Putamen (tissue), 1 donor: ENCODE measurements at places on chromosomes 11 and 22.

DNA sequence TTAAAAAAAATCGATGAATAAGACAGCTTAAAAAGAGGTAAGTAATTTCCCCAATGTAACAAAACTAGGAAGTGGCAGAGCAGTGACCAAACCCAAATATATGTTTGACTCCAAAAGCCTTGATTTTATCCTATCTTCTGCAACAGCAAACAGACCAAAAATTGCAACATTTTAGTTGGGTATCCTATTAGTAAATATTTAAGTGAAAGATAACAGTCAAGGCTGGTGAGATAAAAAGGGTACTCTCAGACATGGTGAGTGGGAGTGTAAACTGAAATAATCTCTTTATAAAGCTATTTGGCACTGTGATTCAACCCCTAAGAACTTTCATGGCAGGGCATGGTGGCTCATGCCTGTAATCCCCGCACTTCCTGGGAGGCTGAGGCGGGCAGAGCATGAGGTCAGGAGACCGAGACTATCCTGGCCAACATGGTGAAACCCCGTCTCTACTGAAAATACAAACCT, 1.9 kb upstream of the RDX start:
- no peak for DNase-seq

- DNase-seq = no peak
Measured at GRCh38 chr22:33578752-33579151, 341.5 kb downstream of the LARGE1 start.

DNA sequence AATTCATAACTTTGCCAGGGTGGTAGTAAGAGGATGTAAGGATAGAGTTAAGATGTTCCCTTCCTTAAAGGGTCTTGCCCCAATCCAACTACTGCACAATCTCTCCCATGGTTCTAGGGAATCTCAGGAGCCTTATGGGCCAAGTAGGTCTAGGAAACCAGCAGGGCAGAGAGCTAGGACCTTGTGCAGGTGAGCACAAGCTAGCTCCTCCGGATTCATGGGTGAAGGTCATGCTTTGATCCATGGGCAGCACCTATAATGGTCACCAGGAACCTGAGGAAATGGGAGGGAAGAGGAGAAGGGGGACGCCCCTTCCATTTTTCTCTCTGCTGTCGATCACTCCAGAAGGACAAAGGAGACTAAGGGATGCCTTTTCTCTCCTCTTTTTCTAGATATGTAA, 16.8 kb downstream of the KCNJ11 start:
- DNase-seq = no peak

- no peak for DNase-seq
Measured at GRCh38 chr22:34410111-34410510, 489.8 kb upstream of the LARGE1 start.

- no peak for DNase-seq
Measured at GRCh38 chr11:116600930-116601329, 171.9 kb downstream of the BUD13 start.

DNA sequence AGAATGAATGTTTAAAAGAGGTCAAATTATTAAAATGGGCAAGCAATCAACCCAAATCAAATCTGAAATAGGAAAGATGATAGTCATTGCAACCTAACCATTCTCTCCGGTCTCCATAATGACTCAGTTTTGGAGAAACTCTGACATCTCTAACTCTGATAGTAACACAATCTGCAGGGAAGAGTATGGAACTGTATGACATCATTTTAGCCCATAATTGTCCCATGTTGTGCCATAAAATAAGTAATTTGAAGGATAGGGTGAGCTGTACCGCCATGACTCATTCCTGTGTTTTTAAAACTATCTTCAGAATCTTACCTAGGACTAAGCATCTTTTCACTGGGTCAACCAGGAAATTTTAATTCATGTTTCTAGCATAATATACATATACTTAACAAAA, 350.8 kb downstream of the DLG2 start:
- no peak for DNase-seq
